IMR-90 (cell line): ENCODE measurements at places on chromosomes 2 and 18. TPM values are rescaled to one million over a fixed set of nuclear protein-coding genes. Genes with fewer than 3 reads are reported as not detected.

The TCF23 gene
- polyA plus RNA-seq: not detected in 2 replicates

The CDH2 gene
- polyA plus RNA-seq: 53.3 and 55.6 TPM in 2 replicates

The STEAP3 gene
- 43.9 and 46.6 TPM in 2 replicates for polyA plus RNA-seq

DNA sequence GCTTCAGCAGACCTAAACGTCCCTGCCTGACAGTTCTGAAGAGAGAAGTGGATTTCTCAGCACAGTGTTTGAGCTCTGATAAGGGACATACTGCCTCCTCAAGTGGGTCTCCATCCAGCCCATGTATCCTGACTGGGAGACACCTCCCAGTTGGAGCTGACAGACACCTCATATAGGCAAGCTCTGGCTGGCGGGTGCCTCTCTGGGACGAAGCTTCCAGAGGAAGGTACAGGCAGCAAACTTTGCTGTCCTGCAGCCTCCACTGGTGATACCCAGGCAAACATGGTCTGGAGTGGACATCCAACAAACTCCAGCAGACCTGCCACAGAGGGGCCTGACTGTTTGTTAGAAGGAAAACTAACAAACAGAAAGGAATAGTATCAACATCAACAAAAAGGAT lies 728.4 kb downstream of the MBD2 start:
- DNase-seq: no peak

- no peak for DNase-seq
Measured at GRCh38 chr18:76587147-76587878, 92.3 kb upstream of the ZNF516 start.

DNA sequence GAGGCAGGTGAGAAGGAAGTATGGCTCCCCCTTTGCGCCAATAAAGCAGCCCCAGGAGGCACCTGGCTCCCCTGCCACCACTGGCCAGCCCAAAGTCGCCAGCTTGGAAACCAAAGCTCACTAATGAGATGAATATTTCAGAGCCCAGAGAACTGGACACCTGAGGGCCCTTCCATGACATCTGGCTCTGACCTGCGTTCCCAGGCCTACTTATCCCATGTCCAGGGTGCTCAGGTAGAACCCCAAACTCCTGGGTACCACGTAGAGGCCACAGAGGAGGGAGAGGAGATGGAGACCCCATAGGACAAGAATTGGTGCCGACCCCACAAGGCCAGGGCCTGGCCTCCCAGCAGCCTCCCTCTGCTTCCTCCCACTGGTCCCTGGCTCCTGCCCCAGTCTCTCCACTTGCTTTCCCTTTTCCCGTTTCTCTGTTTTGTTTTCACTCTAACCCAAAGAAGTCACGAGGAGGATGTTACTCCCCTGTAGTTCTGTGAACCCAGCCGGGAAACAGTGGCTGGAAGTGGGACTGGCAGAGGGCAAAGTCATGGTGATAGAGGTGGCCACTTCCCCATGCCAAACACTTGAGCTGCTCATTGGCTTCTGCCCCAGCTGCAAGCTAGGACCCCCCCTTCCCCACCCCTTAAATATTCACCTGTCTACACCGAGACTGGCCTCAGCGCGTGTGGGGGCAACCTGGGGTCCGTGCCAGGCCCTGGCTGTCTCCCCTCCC lies 820 bp downstream of the TMBIM1 start:
- DNase-seq: peak; percentile 31

- DNase-seq: no peak
Measured at GRCh38 chr18:63346031-63346430, 21.0 kb downstream of the KDSR start.

GRCh38 chr2:221853297-221853696 lies 281.2 kb upstream of the EPHA4 start:
- DNase-seq: no peak

DNA sequence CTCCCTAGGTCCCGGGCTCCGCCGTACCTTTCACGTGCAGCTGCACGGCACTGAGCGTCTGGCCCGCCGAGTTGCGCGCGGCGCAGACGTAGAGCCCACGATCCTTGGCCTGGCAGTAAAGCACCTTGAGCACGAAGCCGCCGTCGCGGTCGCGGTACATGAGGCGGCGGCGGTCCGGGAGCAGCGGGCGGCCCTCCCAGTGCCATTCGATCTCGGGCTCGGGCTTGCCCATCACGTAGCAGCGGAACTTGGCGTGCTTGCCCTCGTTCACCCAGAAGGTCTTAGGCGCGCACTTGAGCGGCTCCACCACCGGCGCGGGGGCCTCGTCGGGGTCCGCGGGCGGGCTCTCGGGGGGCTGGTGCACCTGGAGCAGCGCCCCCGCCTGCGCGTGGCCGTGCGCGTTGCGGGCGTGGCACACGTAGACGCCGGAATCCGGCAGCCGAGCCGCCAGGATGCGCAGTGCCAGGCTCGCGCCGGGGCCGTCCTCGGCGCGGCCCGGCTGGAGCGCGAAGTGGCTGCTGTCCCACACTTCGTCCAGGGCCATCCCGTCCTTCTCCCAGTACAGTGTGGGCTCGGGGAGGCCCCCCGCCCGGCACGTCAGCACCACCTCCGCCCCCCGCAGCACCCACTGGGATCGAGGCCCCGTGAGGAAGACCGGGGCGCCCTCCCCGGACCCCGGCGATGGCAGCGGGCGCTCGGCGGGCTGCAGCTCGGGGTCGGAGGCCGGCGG lies 980 bp downstream of the OBSL1 start:
- peak; percentile 19 for DNase-seq

DNA sequence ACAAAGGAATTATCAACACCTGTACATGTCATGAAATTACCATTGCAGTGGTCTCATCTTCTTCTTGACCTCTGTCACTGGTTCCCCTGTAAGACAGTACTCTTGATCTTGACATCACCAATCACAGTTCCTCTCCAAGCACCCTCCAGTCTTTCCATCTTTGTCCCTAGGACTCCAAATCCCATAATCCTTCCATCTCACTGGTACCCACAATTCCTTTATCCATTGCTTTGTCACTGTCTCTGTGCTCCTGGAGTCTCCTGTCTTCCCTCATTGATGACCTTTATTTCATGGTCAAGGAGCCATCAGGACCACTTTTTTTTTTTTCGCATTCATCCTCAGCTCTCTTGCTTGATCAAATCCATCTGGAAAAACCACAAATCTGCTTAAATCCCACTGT lies 56.7 kb downstream of the COL4A3 start:
- DNase-seq: no peak

GRCh38 chr2:129275706-129276105 lies 703.8 kb upstream of the RAB6C start:
- DNase-seq: no peak

GRCh38 chr2:10350761-10351160 lies 48.1 kb downstream of the HPCAL1 start:
- DNase-seq: no peak

- DNase-seq: no peak
Measured at GRCh38 chr18:48762836-48763718, 187.7 kb downstream of the SMAD7 start.

GRCh38 chr2:168964251-168964807 lies 63.2 kb downstream of the G6PC2 start:
- DNase-seq: no peak

GRCh38 chr2:101331202-101331601 lies 22.7 kb upstream of the RNF149 start:
- no peak for DNase-seq

GRCh38 chr18:53864770-53865169 lies 359.7 kb downstream of the MBD2 start:
- no peak for DNase-seq
